ENCODE measurements at places on chromosomes 7 and 10.

DNA sequence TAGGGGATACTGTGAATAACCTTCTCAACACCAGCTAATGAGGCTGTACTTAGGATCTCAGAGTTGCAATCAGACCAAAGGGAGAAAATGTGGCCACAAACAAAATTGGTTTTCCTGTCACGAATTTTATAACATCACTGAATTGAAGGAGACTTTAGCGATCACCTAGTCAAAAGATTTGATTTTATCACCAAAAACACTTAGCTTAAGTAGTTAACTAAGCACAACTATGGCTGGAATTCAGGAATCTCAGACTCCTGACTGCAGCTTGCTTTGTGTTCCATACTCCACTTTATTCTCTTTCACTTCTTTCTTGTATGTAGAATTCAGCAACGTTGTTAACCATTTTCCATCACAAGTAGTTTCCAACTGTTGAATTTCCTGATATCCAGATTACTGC lies 152.0 kb downstream of the SLC16A9 start:
- no peak for DNase-seq

- DNase-seq, result no peak
Measured at GRCh38 chr10:130750441-130750840, 561.1 kb downstream of the TCERG1L start.

DNA sequence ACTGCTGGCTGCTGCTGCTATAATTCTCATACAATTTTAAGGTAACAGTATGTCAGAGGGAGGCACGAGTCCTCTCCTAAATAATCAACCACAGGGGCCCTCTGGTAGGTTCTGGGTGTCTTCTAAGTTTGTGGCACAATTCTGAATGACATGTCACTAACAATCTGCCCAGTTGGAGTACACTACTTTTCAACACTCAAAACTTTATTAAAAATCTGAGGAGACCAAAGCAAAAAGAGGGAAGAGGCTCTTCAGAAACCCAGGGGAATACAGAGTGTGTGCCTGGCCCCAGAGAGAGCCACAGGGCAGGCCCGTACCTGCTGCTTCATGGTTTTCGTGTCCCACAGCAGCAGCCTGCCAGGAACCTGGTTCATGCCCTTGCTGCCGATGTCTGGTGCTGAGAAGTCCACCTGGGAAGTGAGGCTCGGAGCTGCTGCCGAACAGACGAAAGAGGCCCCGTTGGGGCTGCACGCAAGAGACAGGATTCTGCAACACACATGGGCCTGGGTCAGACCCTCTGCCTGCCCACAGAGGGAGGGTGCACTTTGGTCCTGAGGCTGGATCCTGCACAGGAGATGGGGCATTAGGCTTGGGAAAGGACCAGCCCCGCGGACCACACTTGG lies 18.3 kb downstream of the WDR91 start:
- DNase-seq, result no peak

GRCh38 chr7:45092100-45092930 lies 3.5 kb upstream of the NACAD start:
- no peak for DNase-seq

- no peak for DNase-seq
Measured at GRCh38 chr7:119436882-119437281, 836.1 kb upstream of the KCND2 start.

DNA sequence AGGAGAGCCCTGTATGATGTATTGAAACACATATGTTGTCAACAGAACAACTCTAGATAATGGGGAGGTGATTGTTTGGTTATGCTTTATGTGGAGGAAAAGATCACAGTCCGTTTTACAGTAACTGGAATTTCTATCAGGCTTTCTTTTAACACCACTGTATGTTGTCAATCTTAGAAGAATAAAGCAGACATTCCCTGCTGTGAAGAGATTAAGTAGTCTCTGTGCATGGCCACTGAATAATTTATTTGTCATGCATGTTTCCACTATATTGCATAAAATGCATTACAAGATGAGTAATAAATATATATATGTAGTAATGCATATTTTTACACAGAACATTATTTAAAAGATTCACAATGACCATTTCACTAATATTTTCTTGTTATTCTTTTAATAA lies 440.0 kb downstream of the ANKRD7 start:
- no peak for DNase-seq

DNA sequence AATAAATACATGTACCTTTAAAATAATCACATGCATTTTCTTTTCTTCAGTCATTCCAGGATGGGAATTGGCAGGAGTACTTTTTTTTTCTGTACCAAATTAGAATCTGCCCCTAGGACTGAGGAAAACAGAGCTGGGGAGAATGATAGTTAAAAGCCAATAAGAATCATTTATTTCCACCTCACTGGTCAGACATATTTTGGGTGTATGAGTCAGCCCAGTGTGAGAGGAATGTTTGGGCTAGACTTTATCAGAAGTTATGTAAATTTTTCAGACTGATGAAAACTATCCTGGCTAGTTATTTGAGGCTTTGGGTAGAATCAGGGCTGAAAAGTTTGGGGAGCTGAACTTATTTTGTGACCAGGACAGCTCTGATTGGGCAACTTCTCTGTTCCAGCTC lies 303.1 kb upstream of the NPSR1 start:
- peak; percentile 80 for DNase-seq

GRCh38 chr7:19295376-19295775 lies 150.2 kb upstream of the FERD3L start:
- no peak for DNase-seq

GRCh38 chr10:123997013-123997412 lies 96.4 kb downstream of the CHST15 start:
- DNase-seq, result no peak

- DNase-seq, result peak; percentile 30
Measured at GRCh38 chr10:101297901-101298486, 56.0 kb upstream of the BTRC start.

GRCh38 chr10:52533986-52534385 lies 219.9 kb downstream of the DKK1 start:
- DNase-seq, result no peak

DNA sequence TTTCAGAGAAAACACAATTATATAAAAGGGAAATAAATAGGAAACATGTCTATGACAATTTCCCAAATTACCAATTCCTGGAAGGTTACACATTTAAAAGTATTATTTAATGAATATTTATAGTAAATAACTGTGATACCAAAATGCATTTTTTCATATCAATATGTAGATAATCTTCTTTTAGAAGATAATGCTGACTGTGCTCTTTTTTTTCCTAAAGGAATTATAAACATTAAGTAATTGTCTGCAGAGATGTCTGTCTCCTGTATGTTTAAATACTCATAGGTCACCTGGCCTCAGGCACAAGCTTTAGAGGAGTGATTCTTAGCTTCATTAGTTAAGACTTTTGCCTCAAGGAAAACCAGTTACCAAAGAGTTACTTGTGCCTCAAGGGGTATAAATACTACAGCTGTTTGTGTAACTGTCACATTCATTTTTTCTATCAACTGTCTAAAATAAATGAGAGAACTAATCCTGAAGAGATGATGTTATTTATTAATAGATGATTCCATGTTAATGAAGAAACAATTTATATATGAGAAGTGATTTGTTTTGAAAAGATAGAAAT lies 77.1 kb downstream of the DNAJC1 start:
- DNase-seq, result no peak

DNA sequence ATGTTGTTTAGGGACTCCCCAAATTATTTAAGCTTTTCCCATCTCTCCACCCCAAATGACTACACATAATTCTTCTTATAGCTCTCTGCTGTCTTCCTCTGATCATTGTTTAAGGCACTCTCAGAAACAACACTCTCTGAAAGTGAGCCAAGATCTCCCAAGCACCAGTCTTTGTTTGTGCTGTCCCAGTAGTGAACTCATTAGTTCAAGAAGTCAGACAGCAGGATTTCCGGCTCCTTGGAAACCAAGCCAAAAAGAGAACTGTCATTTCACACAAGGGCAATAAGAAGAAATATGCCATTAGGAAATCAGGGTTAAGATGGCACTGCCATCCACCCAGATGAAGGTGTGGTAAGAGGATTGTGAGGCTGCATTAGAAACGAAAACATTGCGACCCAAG lies 83.1 kb downstream of the FZD1 start:
- peak; percentile 40 for DNase-seq

- no peak for DNase-seq
Measured at GRCh38 chr7:27133409-27134231, 3.1 kb upstream of the HOXA4 start.

- peak; percentile 33 for DNase-seq
Measured at GRCh38 chr10:110802090-110802489, 69.6 kb upstream of the PDCD4 start.

- DNase-seq, result no peak
Measured at GRCh38 chr10:35855155-35855947, 213.3 kb upstream of the FZD8 start.

- no peak for DNase-seq
Measured at GRCh38 chr7:132402751-132403245, 173.5 kb downstream of the PLXNA4 start.

GRCh38 chr7:111517549-111517951 lies 44.7 kb downstream of the IMMP2L start:
- no peak for DNase-seq

DNA sequence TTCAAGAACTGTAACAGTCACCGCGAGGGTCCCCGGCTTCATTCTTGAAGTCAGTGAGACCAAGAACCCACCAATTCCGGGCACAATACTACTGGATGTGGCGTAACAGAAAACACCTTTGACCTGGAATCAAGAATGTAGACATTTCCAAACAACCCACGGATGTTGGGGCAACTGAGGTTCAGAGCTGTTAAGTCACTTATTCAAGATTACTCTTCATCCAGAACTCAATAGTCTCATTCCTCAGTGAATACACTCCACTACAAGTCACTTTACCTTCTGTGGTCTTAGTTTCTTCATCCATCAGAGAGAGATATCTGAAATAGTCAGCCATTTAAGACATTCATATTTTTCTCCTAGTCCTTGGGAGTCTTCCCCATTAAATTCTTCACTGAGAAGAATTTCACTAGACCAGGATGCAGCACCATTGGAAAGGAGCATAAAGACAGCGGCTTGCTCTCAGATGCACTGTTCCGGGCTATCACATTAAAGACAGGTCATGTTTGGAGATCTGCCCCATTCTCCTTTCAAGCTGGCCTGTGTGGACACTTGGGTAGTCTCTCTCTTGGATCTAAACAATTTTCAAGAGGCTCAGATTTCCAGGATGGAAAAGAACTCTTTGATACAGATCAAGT lies 32.3 kb upstream of the ARID5B start:
- DNase-seq, result no peak

GRCh38 chr10:127600479-127600878 lies 51.4 kb downstream of the NPS start:
- peak; percentile 19 for DNase-seq

- DNase-seq, result no peak
Measured at GRCh38 chr7:25424855-25425254, 196.6 kb upstream of the NPVF start.

- peak; percentile 73 for DNase-seq
Measured at GRCh38 chr10:78973901-78974616, 94.7 kb upstream of the ZMIZ1 start.

GRCh38 chr7:26441002-26441521 lies 149.4 kb downstream of the SNX10 start:
- DNase-seq, result no peak

DNA sequence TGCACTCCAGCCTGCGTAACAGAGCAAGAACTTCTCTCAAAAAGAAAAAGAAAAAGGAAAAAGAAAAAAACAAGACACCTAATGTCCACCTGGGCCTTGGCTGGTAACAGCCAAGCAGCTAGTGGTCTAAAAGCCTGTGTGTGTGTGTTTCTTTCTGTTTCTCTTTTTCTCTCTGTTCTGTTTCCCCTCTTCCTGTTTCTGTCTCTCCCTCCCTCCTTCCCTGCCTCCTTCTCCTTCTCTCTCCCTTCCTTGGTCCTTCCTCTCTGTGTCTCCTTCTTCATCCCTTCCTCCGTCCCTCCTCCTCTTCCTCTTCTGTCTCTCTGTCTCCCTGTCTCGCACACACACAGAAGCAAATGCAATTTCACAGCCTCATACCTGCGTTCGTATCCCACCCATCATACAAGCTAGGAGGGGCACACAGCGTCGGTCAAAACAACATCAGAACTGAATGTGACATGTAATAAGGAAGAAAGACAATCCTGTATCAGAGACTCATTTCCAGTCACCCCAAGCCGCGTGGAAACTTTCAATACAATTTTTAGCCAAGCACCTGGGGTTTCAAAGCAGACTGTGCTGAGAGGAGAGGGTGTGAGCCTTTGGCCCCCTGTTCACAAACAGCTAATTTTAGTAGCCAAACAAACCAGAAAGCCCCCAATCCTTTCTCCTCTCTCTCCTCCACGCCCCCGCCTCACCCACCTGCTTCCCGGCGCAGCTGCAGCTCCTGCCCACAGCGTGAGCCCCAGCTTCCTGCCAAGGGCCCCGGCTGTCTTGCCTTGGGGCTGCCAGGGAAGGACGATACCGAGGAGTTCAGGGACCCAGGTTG lies 50.2 kb upstream of the GNA12 start:
- DNase-seq, result no peak

DNA sequence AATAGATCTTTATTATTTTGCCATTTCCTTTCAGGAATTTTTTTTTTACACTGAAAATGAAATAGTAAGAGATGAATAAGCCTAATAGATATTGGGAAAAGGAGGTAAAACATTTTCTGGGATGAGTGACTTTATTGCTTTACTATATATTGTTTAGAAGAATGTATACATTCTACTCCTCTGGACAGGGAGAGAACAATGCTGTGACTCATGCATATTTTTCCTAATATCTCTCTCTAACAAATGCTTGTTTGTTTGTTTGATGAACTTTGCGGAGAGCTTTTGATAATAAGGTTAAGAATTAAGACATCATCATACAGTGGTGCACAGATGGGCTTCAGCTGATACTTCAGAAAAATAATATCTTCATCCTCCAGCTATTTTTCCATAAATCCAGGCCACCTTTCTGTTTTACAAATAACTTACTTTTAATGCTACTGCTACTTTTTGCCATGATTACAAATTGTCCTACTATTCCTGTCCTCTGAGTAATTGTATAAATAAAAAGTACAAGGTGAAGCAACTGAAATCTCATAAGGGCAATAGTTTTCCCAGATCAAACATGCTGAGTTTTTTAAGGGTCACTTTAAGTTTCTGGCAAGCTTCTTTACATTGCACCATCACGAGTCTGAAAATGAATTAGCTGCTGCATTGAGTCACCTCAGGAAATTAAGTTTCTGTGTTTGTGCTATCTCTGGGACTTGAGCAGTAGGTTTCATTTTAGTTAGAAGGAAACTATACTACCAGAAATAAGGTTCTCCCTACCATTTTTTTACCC lies 207.3 kb upstream of the POT1 start:
- peak; percentile 5 for DNase-seq

DNA sequence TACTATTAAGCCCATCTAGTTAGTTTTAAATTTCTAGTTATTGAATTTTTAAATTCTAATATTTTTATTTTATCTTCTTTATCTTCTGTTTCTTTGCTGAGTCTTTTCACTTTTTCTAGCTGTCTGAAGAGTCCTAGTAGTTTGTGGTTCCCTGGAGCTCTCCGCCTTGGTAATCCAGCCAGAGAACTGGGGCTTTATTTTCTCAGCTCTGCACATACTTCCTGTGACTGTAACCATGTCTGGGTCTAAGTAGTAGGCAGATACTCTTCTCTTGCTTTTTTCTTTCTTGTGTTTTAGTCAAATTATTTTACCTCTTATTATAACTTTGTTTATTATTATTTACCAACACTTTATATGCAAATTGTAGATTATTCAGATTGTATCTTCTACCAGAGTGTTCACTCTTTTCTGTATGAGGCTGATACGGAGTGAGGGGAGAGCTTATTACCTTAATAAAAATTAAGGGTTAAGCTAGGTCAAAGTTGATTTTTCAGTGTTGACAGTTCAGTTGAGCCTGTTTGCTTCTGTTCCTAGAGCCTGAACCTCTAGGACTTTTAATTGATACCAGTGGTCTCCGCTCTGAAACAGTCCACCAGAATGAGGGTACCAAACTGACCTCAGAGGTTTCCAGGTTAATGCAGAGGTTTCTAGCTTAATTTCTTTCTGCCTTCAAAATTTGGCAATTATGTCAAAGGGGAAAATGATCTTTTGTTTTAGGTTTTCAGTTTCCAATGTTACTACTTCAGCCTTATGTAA lies 155.4 kb downstream of the ADK start:
- DNase-seq, result peak; percentile 42

Measured in fibroblast of skin of back (primary cell).